ENCODE measurements at places on chromosomes 7 and 10.

DNA sequence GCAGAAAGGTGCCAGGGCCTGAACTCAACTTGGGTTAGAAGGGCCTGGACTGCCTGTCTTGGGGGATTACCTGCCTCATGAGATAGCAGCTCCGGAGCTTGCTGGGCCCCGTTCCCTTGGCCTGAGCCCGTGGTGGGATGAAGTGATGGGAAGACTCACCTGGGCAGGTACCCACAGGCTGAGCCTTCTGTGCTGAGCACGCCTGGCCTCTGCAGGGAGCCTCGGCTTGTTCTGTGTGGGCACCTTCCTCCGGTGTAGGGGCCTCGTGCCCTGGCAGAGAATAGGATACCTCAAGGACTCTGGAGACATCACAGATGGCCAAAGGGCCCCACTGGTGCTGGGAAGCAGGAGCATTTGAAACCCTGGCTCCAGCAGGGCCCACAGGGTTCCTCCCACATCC lies 4.5 kb downstream of the ZNF467 start:
- no peak for DNase-seq

- no peak for DNase-seq
These were observed 17.1 kb downstream of the OGDHL start for GRCh38 chr10:49744924-49745605.

DNA sequence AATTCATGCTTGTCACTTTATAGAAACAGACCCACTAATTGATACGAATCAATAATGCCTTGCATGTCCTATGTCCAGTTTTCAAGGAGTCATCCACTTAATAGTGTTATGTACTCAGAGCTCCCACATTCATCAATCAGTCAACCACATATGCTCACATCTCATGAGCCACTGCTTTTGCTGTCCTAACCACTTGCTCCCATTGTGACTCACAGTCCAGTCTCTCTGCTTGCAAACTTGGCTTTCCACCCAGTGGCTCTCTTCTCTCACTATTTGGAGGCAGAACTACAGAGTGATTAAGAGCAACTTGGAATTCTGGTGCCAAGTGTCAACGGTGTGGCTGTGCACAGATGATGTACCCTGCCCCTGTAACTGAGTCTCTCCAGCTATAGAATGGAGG lies 166.0 kb downstream of the SNX13 start:
- no peak for DNase-seq

DNA sequence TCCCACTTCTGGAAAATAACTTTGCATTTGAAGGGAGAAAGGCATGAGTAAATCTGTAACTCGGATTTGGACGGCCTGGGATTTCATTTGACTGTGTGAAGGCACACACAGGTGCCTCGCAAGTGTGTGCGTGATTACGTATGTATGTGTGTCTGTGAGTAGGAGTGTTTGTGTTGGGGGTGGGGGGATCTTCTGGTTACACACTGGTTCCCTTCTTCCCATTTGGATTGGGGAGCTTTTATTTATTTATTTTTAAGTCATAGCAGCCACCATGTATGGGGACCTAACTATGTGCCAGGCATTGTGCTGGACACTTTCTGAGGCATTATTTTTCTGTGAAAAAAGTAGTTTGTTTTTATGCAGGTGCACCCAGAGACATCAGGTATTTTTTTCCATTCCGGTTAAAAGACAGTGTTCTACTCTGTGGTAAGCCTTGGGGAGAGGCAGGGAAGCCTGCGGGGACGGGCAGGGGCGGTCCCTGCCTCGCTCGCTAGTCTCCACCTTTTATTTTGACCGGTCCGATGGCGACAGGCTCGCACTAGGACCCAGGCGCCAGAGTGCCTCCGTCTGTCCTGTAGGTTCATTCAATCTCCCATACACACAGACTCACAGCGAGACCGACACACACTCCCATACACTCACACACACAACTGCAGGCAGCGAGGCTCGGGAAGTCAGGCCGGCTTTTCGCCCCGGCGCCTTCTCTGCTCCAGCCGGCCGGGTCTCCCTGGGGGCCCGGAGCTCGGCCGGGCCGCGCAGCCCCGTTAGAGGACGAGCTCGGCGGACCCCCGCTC lies at the start of gene MXI1:
TSS of gene MXI1 (plus strand) at position 595 of the 794 bp plus-strand sequence. CDS start 204 bp downstream, outside the sequence.
- peak; percentile 55 for DNase-seq

- DNase-seq, result no peak
These were observed 2.1 kb downstream of the CTBP2 start for GRCh38 chr10:125158275-125158600.

DNA sequence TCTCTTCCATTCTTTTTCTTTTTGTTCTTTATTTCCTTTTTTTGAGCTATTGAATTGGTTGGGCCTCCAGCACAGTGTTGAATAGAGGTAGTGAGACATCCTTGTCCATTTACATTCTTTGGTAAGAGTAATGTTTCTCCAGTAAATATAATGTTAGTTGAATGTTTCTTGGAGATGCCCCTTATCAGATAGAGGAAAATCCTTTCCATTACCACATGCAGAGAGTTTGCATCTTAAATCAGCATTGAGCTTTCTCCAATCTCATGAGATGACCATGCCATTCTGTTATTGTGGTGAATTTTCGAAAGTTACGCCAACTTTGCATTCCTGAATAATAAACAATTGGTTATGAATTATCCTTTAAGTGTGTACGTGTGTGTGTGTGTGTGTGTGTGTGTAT lies 127.7 kb downstream of the DNAH11 start:
- DNase-seq, result no peak

GRCh38 chr10:67770537-67770936 lies 67.5 kb downstream of the DNAJC12 start:
- DNase-seq, result no peak

DNA sequence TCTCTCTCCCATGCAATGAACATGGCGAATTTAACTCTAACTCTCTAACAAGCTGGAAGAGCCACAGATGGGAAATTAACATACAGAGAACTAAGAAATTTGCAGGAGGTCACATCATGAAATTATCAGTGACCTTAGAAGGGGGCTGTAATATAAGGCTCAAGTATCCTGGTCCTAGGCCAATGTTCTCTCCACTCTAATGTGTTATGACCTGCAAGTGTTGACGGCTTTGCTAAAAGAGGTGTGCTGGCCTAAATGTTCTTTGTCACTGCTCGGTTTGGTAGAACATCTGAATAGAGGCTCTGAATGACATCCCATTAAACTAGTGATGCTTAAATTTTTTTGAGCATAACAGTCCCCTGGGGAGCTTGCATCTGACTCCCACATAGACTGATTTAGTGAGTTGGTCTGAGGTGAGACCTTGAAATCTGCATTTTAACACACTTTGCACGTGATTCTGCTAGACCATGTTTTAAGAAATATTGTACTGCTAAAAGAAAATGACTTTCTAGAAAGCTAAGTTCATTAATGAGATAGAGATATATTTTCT lies 129.3 kb downstream of the GFRA1 start:
- DNase-seq, result no peak

- DNase-seq, result no peak
These were observed 101.0 kb upstream of the GJD4 start for GRCh38 chr10:35504132-35504531.

- peak; percentile 51 for DNase-seq
These were observed 22.3 kb downstream of the AMZ1 start for GRCh38 chr7:2710286-2710655.

- no peak for DNase-seq
These were observed 59.7 kb downstream of the IGF2BP3 start for GRCh38 chr7:23410446-23411183.

- no peak for DNase-seq
These were observed 15.5 kb downstream of the ARMH3 start for GRCh38 chr10:102040305-102041050.

DNA sequence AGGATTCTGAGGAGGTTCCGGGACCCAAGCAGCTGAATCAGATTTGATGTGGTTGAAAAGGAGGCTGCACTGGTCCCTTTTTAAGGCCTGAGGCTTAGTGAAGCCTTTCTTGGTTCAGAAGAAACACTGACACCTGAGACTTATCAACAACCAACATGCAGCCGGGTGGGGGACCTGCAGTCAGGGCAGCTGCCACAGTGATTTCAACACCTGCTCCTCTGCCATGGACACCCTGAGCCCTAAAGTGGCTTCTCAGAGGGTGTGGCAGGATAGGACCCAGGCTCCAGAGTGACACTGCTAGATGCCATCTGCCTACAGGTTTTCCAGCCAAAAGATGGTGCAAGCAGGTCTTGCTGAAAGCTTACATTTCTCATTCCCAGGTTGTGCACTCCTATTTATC lies 99.3 kb downstream of the COL13A1 start:
- no peak for DNase-seq

DNA sequence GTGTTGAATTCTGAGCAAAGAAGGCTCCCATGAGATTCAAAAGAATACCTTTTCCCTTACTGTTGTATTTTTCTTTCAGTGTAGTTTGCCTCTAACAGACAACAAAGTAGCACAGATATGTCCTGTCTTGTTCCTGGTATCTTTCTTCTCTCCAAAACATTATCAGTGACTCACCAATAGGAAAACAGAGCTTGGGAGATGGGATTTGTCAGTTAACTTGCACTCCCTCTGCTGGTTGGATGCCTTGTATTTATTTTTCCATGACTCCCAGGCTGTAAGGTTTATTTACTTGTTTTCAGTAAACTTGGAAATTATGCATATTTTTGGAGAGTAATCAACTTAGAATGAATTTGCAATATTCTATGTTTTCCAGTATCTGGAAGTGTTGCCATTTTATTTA lies 129.7 kb downstream of the SAMD9 start:
- DNase-seq, result no peak

- DNase-seq, result no peak
These were observed 6.2 kb downstream of the SAR1A start for GRCh38 chr10:70164163-70164562.

DNA sequence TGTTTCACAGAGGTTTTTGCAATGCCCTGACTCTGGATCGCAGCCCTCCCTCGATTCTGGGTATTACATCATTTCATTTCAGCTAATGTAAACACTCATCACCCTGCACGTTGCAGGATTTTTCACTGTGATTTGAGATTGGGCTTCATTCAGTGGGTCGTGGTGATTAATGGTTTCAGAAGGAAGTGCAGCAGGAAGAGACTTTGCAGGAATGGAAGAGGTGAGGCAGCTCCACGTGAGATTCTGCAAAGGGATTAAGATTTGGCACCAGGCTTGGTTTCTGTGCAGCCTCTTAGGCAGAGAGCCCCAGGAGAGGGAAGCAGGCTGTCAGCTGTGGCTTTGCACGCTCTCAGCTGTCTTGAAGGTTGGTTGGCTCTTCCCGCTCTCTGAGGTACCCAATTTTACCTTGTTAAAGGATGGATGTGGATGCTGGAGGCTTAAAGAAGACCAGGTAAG lies 95.2 kb downstream of the PLCE1 start:
- DNase-seq, result no peak

- no peak for DNase-seq
These were observed 20.3 kb upstream of the PFKP start for GRCh38 chr10:3046981-3047547.

DNA sequence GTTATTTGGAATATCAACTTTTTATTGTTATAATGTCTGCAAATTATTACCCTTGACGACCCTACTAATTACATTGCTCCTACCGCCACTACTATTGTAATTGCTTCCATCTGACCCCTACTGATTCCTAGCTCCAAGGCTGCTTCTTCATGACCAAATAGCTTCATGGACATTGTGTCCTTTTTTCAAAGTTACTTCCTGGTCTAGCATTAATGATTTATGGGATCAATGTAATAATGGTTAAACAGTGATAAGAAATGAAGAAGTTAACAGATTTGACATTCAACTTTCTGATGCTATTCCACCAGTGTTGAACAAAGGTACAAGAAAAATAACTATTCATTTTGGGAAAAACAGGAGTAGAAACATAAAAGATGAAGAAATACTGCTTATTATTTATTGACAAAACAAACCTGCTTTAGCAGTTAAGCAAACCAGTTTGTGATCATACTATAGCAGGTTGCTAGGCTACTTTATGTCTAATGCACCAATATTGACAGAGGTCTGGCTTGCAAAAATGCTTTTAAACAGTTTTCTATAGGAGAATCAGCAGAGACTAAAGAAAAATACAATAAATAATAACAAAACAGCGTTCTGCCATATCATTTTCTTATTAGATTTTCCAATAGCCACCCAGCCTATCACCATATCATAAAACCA lies 125.8 kb downstream of the PCLO start:
- DNase-seq, result no peak

DNA sequence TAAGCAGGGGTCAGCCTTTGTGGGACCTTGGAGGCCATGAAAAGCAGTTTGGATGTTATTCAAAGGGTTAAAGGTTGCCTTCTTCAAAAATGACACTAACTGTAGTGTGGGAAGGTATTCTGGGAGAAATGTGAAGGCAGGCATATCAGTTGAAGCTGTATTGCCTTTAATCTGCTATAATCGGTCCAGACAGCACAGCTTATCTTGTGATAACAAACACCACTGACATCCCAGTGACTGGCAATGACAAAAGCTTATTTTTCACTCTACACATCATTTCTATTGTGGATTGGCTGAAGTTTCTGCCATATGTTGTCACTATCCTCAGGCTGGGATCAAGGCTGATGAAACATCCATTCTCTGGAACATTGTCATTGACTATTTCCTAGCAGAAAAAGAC lies 1149.2 kb downstream of the GRM8 start:
- DNase-seq, result no peak

DNA sequence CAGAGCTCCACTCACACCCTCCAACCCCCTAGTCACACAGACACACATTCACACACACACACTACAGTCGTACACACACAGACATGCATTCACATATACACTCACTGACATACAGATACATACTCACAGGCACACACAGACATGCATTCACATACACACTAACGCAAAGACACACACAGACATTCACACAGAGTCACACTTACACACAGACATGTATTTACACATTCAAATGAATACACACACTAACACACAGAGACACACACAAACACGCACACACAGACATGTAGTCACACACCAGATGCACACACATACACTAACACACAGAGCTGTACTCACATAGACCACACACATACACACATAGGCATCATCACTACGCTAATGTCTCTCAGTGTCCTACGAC lies 58.0 kb upstream of the MYL10 start:
- DNase-seq, result no peak

DNA sequence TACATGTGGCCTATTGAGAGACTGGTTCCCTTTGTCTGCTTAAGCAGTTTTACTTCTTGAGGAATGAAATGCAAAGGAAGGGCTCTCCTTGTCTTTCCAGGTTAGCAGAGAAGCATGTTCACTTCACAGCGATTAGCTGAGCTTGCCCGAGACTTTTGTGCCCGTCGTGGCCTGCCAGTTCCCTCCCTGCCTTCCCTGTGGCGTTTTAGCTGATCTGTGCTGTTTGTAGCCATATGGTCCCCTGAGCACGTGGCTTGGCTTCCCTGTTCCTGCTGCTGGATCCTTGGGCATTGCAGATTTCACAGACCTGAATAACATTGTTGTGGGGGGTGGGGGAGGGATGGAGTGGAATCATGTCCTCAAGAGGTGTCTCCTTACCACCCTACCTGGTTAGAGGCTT lies 61.8 kb downstream of the SND1 start:
- DNase-seq, result no peak

- DNase-seq, result no peak
These were observed 146.0 kb upstream of the NAMPT start for GRCh38 chr7:106430535-106431455.

- DNase-seq, result no peak
These were observed 255.5 kb upstream of the SMIM30 start for GRCh38 chr7:113373863-113374262.

Data from activated T-cell treated with anti-CD3 and anti-CD28 coated beads, Interleukin-2, amount 50 U/mL, for 1 hour (primary cell).